Stimulated activated naive CD8-positive, alpha-beta T cell treated with anti-CD3 and anti-CD28 coated beads, Interleukin-15, amount 100 ng/mL, for 72 hours (primary cell): ENCODE measurements at places on chromosomes 3 and 15.

DNA sequence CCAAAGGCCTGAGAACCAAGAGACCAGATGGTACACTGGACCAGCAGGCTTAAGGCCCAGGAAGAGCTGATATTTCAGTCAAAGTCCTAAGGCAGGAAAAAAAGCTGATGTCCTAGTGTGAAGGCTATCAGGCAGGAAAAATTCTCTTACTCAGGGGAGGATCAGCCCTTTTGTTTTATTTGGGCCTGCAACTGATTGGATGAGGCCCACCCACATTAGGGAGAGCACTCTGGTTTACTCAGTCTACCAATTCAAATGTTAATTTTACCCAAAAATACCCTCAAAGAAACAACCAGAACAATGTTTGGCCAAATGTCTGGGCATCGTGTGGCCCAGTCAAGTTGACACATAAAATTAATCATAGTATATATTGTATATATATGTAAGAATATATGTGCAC lies 24.5 kb upstream of the MYRIP start:
- no peak for DNase-seq

DNA sequence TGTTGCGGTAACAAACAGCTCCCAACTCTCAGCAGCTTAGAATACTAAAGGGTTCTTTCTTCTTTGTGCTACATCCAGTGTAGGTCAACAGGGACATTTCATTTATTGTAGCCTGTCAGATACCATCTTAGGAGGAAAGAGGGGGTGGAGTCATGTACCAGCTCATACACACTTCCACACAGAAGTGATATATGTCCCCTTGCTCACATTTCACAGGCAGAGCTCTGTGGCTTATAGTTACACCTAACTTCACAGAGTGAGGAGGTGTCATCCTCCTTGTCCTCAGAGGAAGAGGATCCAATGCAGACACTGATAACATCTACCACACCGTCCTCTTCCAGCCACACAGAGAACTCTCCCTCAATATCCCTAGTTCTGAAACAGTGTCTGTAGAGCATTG lies 247.2 kb downstream of the SLCO3A1 start:
- no peak for DNase-seq

DNA sequence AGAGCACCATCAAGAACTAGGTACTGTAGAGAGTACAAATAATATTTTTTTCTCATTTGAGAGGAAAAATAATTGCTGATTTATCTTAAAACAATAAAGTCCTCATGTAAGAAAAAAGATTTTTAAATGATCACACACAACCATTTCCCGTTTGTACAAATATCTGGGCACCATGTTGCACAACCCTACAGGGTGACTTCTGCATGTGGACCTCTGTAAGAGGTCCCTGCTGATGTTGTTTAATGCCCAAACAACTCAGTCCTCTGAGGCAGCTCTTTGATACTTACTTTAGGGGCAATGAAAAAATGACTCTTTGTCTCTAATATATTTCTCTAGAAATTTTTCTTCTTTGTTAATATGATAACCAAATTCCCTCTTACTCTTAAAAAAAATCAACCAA lies 168.1 kb upstream of the SATB1 start:
- DNase-seq: no peak

DNA sequence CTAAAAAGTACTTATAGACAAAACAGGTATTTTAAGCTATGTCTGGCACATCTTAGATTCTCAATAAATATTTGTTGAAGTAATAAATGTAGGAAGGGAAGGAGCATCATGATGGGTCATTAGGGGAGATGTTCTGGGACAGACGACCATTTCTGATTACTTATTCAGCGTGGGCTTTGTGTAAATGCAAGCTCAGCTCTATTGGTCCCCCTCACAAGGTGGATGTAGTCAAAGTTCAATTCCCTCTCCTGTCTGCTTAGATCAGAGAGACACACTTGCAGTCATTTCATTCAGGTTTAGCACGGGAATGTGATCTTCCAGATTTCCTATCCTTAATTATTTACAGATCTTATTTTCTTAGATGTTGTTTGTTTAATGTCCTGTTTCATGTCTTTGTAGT lies 7.5 kb downstream of the GAP43 start:
- DNase-seq: no peak

DNA sequence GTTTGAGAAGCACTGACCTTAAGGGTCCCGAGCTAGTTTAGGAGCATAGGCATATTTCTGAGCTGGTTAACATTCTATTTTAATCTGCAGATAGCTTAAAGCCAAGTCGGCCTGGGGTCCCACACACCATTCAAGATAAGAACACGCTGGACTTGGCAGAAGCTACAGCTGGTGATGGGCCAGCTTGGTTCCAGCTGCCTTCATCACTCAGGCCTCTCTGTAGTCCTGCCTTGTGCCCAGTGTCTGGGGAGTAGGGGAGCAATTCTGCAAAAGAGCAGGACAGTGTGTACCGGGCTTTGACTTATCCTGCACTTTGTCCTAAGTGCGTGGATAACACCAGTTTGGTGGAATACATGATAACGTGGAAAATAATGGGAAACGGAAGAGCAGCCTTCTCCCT lies 164.5 kb downstream of the MEGF11 start:
- DNase-seq: no peak

- DNase-seq: peak; percentile 43
Measured at GRCh38 chr3:50623840-50624474, 7.0 kb downstream of the MAPKAPK3 start.

GRCh38 chr3:139357899-139358298 lies 14.1 kb downstream of the MRPS22 start:
- no peak for DNase-seq

GRCh38 chr15:100779331-100780207 lies 100.1 kb upstream of the ALDH1A3 start:
- DNase-seq: no peak

DNA sequence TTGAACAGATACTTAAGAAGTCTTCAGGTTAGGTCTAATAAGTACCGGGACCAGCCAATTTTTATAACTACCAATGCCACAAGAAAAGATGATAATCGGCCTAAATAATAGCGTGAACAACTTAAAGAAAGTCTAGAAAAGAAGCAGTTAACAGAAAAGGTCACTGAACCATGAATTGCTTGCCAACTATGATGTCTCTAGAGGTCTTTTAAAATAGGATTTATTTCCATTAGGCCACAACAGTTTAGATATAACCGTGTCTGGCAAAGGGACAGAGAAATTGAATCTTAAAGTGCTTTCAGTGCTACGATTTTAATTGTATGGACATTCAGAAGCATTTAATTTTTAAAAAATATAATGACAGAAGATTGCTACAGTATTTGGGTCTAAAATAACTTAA lies 1070.4 kb downstream of the ROBO1 start:
- no peak for DNase-seq

GRCh38 chr15:45702041-45702440 lies 67.2 kb downstream of the SQOR start:
- DNase-seq: no peak

DNA sequence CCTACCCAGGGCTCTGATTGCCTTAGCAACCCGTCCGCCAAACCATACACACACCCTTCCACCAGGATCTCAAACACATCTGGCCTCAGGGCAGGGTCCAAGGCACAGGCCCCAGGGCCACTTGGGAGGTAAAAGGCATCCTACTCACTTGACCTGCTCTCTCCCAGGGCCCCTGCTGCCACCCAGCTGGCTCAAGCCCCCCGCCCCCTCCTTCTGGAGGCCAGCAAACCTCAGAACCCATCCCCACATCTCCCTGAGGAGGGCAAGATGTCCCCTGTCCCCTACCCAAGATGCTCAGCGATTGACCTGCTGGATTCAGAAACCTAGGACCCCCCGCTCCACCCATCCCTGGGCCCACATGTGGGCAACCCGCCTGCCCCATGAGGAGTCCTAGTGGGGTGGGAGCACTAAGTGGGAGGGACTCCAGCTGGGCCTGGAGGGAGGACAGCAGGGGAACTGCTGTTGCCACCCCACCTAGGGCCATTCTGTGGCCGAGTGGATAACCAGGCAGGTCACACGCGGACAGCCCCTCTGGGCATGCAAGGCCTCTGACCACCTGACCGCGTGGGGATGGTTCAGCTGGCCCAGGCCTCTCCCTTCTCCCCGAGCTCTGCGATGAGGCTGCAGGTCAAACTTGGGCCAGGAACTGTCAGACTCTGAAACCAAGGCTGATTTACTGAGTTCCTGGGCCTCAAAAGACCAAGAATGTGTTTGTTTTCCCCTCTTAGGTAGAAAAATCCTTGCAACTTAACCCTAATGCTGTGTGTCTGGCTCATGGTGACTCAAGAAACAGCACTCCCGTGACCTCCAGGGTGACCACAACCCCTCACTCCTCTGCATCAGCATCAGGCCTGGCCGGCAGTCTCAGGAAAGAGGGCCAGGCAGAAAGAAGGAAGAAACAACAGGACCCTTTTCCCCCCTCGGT lies 4.2 kb downstream of the MFGE8 start:
- no peak for DNase-seq

- no peak for DNase-seq
Measured at GRCh38 chr3:11370966-11371365, 98.8 kb downstream of the ATG7 start.

DNA sequence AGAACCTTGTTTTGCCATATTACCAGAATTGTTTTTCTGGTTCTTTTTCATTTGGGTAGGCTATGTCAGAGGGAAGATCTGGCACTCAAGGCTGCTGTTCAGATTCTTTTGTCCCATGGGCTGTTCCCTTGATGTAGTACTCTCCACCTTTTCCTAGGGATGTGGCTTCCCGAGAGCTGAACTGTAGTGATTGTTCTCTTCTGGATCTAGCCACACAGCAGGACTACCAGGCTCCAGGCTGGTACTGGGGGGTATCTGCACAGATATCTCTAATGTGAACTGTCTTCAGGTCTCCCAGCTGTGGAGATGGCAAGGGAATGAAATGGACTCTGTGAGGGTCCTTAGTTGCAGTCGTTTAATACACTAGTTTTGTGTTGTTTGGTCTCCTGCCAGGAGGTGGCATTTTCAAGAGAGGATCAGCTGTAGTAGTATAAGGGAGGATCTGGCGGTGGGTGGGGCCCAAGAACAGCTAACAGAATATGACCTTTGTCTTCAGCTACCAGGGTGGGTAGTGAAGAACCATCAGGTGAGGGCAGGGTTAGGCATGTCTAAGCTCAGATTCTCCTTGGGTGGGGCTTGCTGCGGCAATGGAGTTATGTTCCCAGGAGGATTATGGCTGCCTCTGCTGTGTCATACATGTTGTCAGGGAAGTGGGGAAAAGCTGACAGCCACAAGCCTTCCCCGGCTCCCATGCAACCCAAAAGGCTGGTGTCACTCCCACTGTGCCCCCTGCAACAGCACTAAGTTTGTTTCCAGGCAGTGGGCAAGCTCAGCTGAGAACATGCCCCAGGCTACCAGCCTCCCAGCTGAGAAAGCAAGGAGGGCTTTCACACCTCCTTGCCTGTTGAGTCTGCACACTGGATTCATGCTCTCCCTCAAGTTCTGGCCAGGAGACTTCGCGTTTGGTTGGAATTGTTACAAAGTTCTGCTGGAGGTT lies 252.5 kb downstream of the ISL2 start:
- no peak for DNase-seq

DNA sequence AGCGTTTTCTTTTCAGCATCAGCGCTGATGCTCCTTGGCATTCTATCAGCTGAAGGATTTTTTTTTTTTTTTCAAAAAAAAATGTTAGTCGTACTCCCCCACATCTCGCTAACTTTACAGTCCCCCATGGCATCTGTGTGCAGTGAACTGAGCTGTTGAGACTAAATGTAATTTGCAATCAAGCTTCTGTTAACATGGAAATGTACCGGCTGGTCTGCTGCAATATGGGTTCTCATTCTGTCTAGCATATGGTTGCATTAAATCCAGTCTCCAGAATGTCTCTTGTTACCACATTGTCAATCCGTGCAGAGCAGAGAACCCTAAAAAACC lies 32.2 kb upstream of the TPRG1 start:
- no peak for DNase-seq

GRCh38 chr15:79779746-79780145 lies 117.1 kb downstream of the MTHFS start:
- DNase-seq: peak; percentile 5

DNA sequence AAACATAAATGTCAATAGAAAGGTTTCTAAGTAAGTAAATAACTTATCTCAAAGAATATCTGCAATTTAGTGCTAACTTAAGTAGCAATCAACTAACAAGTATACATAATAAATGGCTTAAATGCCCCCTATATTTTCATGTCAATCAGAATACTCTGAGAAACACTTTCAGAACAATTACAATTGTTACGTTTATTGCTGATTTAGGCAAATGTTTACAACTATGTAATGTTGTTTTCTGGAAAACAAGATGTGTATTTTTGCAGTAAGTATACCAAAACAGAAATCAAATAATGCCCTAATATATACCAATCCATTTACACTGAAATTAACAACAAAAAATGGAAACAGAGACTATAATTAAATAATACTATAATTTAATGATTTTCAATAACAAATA lies 13.2 kb downstream of the TUBGCP5 start:
- no peak for DNase-seq

GRCh38 chr3:73043414-73043813 lies 18.0 kb upstream of the EBLN2 start:
- DNase-seq: no peak

DNA sequence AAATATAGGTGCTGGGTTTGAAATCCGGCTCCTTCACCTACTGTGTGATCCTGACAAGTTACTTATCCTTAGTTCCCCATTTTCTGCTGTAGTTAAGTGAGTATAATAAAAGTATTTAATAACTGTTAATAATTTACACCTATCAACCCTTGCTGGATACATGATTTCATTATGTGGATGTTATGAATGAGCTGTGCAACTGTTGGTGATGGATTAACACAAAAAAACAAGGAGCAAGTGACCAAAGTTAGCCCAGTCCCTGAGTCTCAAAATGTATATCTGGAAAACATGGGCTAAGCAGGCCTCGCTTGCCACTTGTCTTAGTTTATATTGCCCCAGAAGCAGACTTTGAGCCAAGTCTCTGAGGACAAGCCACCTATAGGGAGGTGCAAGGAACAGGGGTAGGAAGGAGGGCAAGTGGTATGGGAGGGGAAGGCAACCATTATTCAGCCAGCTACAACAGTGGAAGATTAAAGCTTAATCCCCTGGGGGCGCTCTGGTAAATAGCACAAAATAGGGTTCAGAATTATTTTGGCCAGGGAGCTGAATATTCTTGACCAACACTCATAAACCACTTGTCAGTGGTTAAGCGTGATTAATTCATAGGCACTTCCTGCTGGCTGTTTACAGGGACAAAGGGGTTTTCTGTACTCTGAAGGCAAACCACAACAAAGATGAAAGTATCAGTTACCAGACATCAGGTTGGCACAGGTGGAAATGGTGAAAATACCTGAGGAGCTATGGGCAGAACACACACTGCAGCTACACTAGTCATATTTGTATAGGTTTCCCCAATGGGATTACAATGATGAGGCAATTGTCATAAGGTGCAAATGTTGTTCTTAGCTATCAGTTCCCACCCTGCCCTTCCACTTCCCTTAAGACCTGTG lies 76.2 kb downstream of the TRIM42 start:
- DNase-seq: no peak
